Lung microvascular endothelial cell (primary cell): ENCODE measurements at places on chromosomes 2 and 18.

GRCh38 chr2:214649440-214650205, 159.9 kb downstream of the BARD1 start:
- DNase-seq, result no peak

DNA sequence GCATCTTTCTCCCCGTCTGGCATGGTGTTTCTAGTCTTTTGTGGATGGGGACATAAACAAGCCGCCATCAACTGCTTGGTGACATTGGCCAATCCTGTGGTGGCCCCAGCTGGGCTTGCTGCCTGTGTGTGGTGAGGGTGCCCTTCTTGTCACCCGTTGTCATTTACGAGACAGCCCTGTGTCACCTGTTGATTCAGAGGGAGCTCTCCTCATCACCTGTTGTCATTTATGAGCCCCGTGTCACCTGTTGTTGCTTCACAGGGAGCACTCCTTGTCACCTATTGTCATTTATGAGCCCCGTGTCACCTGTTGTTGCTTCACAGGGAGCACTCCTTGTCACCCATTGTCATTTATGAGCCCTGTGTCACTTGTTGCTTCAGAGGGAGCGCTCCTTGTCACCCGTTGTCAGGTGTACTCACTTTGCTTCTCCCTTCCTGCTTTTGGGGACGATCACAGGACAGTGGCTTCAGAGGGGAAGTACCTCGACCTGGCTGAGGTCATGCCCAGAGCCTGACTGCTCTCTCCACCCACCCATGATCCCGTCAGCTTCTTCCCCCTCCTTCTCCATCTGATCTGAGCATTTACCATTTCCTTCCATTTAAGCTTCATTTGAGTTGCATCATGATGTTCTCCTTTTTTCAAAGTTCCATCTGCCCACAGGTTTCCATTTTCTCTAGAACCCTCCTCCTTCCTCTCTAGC, 29.1 kb downstream of the HPCAL1 start:
- DNase-seq, result no peak

- DNase-seq, result no peak
Observed at GRCh38 chr2:212495046-212495445, 43.6 kb downstream of the ERBB4 start.

GRCh38 chr2:45794134-45794617, 142.7 kb downstream of the PRKCE start:
- peak; percentile 40 for DNase-seq

- DNase-seq, result peak; percentile 89
Observed at GRCh38 chr2:48248251-48248933, 281.6 kb upstream of the STON1 start.

DNA sequence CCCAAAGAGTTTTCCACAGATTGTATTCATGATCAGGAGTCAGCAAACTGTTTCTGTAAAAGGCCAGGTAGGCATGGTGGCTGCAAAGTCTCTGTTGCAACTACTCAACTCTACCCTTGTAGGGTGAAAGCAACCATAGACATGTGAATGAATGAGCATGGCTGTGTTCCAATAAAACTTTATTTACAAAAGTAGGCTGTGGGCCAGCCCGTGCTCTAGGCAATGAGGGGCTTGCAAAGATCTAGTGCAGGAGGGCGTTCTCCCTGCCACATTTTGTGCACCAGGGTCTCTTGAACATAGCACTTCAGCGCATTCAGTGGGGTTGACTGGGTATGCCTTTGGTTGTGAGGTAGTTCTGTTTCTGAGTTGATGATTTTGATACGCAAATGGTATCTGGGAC, 85.8 kb downstream of the ST6GAL2 start:
- DNase-seq, result no peak
